ENCODE measurements at places on chromosomes 13 and 19.

GRCh38 chr19:51594774-51595109 is 23.7 kb downstream of the ZNF175 start:
- no peak for DNase-seq

DNA sequence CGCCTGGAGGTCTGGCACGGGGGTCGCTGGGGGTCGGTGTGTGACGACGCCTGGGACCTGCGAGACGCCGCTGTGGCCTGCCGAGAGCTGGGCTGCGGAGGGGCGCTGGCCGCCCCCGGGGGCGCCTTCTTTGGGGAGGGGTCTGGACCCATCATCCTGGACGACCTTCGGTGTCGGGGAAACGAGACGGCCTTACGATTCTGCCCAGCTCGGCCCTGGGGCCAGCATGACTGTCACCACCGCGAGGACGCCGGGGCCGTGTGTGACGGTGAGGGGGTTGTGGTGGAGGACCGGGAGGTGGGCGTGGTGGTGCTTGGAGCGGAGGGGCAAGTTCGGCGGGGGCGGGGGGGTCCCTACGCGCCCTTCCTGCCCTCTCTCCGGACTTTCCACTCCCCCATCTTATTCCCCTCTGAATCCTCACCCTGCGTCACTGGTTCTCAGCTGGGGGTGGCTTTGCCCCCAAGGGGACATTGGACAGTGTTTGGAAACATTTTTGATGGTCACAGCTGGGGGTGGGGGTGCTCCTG is 5.5 kb downstream of the SSC5D start:
- DNase-seq: no peak

GRCh38 chr19:4061178-4061682 is 5.5 kb downstream of the ZBTB7A start:
- DNase-seq: no peak

- DNase-seq: no peak
These were observed 118.5 kb upstream of the GPC6 start for GRCh38 chr13:93108111-93108601.

GRCh38 chr13:36875431-36875830 is 44.6 kb downstream of the SMAD9 start:
- no peak for DNase-seq

DNA sequence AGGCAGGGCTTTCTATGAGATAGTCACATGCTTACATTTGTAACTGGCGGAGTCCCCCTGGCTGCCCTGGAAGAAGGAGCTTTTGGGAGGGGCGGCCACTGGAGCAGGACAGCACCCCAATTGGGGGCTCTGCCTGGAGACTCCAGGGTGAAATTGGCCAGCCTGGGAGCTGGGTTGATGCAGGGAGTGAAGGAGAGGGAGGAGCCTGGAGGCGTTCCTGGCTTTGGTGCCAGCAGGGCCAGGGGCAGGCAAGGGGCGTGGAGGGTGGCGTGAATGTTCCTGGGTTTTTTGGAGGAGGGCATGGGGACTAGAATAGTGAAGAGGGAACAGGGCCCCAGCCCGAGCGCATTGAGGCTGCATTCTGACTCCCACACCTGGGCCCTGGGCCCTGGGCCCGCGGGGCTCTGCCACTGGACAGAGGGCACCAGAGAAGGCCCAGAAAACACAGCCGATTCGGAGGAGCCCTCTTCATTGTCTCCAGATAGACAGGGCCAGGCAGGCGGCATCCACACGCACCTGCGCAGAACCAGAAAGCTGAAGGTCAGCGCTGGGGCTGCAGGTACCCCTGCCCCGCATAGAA is 29.5 kb downstream of the COMP start:
- no peak for DNase-seq

DNA sequence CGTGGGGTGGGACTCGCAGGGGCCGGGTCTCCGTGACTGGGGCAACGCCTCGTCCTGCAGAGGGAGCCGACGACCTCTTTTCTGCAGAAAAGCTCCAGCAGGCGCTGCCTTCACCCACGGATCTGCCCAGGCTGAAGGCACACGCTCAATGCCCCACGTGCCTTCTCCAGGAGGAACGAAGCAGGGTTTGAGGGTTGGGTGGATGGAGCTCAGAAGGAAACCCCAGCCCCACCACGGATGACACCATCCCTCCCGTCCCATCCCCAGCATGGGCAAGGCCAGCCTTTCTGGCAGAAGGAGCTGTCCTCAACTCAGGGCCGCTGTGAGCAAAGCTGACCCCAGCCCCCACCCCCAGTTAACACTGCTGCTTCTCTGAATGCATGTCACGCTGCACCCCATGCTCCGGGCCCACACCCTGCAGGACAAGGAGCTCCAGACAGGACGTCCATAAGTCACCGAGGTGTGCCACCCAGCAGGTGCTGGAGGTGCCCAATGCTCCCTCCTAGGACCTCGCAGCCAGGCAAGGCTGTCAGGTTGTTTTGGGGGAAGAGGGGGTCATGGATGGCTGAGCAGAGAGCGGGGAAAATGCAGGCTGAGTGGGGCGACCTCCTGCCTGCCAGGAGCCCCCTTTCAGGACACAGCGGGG is 7.4 kb downstream of the C19orf25 start:
- DNase-seq: no peak

GRCh38 chr19:39265321-39265916 is 2.8 kb upstream of the IFNL2 start:
- DNase-seq: no peak

DNA sequence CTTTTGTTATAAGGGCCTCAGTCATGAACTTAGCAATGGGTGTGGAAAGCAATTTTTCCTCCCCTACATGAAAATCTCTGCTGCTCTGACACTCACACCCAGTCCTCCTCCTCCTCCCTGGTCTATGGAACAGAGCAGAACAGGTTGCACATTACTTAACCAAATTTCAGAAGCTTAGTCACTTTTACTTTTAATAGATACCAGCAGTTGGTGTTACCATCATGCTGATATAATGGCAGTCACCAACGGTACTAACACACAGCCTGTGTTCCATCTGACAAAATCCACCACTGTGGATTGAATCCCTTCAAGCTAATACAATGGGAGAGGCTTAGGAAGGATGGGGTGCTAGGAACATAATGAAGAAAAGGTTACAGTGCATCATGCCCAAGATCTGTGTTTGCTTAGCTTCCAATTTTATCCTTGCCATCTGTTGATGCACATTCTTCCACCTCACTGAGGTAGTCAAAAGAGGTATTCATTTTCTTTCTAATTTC is 9.8 kb downstream of the TPT1 start:
- DNase-seq: no peak

- DNase-seq: peak; percentile 9
These were observed 2.0 kb upstream of the SPACA6 start for GRCh38 chr19:51691074-51691583.

- DNase-seq: peak; percentile 71
These were observed 21.5 kb downstream of the EBPL start for GRCh38 chr13:49669735-49670309.

- peak; percentile 2 for DNase-seq
These were observed 473.5 kb downstream of the GPC6 start for GRCh38 chr13:93700115-93700514.

DNA sequence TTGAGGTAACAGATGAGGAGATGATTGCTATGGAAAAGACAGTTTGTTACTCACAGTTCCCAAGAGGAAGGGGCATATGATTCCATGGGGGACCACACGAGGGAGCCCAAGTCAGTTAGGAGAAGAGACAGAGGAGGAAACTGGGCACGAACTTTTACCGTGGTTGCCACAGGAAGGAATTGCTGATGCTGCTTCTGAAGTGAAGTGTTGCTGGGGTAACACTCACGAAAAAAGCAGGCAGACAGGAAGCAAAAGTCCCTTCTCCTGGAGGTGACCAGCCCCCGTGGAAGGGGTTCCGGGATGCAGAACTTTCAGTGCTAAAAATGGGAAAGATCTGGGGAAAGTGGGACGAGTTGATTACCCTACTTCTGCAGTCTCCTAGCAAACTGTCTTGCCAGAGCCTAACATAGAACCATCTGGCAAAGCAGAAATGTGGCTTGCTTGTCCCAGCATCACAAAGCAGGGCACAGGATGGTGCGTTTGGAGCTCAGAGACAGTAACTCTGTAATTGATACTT is 35.4 kb upstream of the MAP3K10 start:
- DNase-seq: peak; percentile 63

DNA sequence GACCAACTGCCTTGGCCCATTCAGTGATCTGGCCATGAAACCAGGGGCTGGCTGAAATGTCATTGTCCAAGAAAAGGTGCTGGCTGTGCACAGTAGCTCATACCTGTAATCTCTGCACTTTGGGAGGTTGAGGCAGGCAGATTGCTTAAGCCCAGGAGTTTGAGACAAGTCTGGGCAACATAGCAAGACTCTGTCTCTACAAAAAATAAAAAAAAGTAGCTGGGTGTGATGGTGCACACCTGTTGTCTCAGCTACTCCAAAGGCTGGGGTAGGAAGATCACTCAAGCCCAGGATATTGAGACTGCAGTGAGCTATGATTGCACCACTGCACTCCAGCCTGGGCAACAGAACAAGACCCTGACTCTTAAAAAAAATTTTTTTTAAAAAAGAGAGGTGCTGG is 28.6 kb upstream of the C19orf12 start:
- DNase-seq: no peak

- DNase-seq: peak; percentile 79
These were observed 198.4 kb downstream of the COL4A1 start for GRCh38 chr13:110108348-110109139.

DNA sequence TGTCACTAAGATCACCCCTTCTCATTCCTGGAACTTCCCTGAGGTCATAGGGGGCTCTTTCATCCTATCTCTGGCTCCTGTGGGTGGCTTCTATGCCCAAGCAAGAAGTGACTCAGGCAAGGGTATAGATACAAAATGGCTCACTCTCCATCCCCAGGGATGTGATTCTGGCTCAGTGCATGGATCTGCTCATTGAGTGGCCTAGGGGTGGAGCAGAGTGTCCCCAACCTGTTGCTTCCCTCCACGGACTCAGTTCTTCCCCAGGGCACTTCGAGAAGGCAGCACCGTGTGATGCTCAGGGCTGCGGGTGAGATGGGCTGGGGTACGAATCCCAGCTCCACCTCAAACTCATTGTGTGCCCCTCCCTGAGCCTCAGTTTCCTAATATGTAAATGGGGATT is 136.4 kb downstream of the PTPRS start:
- DNase-seq: no peak

DNA sequence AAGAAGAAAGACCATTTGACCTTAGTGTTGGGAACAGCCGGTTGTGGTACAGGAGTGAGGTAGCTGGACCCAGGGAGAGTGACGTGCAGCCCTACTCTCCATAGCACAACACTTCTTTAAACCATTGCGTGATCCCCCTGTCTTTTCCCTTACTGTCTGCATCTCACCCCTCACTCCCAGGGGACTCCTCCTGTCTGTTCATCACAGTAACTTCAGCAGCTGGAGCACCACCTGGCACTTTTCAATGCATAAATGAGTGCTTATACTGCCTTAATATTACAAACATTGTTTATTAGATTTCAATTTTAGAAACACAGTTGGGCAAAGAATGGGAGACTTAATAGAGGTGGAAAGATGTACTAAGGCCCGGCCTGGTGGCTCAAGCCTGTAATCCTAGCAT is 285.5 kb downstream of the UQCRFS1 start:
- DNase-seq: no peak

DNA sequence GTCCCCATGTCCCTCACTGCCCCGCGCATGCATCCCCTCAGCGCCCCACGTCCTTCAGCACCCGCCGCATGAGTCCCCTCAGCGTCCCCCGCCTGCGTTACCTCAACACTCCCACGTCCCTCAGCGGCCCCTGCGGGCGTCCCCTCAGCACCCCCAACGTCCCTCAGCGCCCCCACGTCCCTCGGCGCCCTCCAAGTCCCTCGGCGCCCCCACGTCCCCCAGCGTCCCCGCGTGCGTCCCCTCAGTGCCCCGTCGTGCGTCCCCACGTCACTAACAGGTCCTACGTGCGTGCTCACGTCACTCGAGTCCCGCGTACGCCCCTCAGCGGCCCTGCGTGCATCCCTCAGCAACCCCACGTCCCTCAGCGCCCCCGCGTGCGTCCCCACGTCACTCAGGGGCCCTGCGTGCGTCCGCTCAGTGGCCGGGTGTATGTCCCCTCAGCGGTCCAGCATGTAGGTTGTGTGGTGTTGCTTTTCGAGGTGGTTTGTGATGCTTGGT is 19.5 kb upstream of the GAS6 start:
- DNase-seq: no peak
